ENCODE measurements at places on chromosomes 6 and 20. TPM values are rescaled to one million over a fixed set of nuclear protein-coding genes. Genes with fewer than 3 reads are reported as not detected.

Gene MUCL3
- total RNA-seq = not detected

DNA sequence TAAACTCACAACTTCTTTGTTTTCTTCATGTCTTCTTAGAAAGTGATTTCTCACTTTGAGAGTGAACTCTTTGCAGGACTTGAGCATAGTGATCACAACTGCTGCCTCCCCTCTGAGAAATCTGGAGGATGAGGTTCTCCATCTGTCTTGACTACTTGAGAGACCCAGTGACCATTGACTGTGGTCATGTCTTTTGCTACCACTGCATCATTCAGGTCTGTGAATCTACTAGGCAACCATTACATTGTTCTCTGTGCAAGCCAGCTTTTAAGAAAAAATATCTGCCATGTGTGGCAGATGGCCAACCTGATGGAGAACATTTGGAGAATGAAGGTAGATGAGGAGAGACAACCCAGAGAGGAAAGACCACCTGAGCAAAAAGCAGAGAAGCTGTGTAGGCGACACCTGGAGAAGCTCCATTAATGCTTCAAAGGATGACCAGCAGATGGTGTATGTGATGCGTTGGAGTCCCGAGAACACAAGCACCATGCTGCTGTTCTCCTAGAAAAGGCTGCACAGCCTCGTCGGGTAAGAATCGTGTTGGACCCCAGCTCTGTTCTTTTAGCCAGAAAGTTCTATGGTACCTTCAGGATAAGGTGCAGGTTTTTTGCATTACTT lies 25.1 kb upstream of the TRIM26 start:
- DNase-seq = peak; percentile 34

Gene LHFPL5
- total RNA-seq = not detected

DNA sequence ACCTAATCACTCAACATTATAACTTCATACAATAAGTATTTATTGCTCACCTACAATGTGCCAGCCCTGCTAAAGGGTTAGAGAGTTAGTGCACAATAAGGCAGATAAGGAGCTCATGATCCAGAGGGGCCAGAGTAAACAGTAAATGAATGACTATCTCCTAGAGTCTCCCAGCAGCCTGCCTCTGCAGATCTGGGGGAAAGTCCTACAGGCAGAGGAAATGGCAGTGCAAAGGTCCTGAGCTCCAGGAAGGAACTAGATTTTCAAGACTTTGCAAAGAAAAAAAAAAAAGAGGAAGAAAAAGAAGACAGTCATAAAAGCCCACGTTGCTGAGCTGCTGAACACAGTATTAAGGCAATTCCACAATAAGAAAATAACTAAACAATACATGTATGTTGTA lies 160.1 kb downstream of the SIM1 start:
- no peak for DNase-seq

Gene ROS1
- total RNA-seq = not detected

Measured in dermis microvascular lymphatic vessel endothelial cell (primary cell).